ENCODE measurements at places on chromosomes 1 and 21.

DNA sequence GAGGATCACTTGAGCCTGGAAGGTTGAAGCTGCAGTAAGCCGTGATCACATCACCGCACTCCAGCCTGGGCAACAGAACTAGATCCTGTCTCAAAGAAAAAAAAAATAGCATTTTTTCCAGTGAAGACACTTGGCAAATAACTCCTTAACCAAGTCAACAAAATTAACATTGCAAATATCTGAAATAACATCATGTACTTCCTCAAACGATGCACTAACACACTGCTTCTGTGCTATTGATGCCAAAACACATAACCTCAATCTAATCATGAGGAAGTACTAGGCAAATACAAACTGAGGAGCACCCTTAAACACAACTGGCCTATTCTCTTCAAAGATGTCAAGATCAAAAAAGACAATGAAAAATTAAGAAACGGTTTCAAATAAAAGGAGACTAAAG, 32.3 kb downstream of the PABPC4 start:
- no peak for DNase-seq

DNA sequence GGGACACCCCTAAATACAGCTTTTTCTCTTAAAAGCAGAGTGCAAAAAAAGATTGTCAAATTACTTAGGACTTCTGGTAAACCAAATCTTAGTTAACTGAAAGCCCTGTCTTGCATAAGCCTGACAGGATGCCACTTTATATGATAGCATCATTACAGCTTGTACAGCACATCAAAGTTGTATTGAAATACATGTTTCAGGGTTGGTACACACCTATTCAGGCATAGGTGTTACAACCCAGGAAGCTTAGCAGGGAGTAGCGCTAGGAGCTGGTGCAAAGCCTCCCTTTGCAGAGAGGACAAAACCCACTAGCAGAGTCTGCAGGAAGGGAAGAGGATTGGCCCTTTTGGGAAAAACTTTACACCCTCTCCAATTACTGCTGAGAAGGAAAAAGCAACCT, 258.9 kb upstream of the SGIP1 start:
- DNase-seq: no peak

DNA sequence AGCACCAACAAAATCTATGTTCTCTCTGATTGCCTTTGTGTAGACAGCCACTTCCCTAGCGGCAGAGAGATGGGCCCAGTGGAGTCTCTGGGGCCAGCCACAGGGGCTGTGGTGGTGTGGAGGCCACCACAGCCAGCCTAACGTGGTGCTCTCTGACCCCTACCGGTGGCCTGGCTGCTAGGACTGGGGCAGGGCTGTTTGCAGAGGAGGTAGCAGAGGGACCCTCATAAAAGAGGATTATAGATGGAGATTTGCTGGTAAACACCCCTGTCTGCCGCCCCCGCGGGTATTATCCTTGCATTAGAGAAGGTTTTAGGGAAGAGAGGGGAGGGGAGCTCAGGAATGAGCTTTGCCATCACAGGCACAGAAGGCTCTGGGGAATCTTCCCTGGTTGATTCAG, 310.3 kb upstream of the VAMP3 start:
- no peak for DNase-seq

DNA sequence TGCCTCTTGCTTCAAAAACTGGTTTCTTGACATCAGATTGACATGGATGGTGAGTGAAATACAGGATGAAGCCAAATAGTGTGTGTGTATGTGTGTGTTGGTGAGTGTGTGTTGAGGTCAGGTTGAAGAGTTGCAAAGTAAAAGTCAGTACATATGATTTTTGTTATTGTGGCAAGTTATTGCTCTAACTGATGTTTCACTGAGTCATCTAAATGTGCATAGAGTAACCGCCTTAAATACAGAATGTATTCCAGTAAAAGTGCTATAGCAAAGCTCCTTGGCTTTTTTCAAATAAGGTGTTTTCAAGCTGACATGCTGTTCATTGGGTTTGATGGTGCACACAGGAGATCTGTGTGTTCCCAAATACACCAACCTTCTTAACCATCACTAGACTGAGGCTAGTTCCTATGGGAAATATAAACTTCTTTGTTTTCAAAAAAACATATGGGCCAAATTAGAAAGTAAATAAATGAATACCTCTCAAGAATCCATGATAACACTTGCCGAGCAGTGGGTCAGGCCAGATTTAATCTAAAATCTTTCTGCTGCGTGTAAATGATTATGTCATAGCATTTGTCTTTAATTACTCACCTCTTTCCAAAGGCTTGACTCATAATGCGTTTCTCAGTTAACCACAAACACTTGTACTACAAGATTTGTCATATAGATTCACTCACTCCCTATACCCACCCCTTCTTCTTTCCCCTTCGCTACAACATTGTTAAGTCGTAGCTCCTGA, 151.1 kb downstream of the LYPLAL1 start:
- no peak for DNase-seq

DNA sequence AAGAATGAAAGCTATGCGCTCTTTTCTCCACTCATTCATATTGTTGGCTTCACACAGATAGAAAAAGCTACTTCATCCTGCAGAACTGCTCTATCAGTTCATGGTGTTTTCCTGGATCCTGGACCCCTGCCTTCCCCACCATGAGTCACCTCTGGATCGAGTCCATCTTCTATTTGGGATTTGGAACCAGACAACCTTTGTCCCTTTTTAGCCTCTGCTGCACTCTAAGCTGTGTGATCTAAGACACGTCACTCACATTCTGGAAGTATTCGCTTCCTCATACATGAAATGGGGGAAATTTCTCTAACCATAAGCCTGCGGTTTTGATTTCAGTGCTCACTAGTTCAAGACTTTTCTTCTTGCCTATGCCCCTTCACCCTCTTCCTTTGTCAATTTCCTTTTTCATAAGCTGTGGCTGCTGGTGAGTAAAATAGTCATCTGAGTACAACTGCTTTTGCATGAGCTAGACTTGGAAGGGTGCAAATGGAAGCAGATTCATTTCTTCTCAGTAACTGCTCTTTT, 14.1 kb upstream of the DEGS1 start:
- DNase-seq: no peak

- DNase-seq: no peak
Measured at GRCh38 chr1:104702731-104703130, 953.0 kb downstream of the AMY1C start.

DNA sequence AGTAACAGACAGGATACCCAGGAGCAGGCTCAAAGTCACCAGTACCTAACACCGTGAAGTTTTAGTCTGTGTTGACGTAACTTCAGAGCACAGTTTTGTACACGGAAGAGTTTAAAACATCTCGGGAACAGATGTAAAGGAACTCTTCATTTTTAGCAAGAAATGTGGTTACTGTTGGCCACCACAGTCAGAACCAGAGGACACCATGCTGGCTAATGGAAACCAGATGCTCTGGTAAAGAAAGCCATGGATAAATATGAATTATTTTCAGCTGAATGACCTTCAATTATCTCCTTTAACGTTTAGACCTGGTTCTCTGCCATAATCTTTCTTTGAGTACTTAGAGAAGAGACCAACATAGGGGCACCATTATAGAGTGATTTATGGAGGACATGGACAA, 115.9 kb downstream of the NTMT2 start:
- peak; percentile 91 for DNase-seq

DNA sequence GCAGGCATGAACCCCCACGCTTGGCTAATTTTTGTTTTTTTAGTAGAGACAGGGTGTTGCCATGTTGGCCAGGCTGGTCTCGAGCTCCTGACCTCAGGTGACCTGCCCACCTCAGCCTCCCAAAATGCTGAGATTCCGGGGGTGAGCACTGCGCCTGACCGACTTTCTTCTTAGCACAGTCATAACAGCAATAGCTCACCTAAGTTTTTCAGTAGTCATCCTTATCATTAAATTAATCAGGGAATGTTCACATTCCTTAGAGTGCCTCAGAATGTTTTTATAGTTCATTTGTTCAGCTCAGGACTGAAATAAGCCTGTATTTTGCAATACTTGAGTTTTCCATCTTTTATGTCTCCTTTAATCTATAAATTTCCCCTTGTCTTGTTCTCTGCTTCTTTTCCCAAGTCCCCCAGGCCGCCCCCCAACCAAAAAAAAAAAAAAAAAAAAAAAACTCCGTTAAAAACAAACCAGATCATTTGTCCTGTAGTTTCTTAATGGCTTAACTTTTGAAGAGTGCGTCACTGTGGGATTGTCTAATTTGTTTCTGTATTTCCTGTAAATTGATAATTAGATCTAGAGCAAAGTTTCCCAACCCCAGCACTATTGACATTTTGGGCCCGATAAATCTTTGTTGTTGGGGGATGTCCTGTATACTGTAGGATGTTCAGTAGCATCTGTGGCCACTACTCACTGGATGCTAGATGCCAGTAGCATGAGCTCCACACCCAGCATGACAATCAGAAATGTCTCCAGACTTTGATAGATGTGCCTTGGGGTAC, 120.7 kb downstream of the ITSN1 start:
- DNase-seq: no peak

- DNase-seq: no peak
Measured at GRCh38 chr1:221832151-221832550, 90.3 kb upstream of the DUSP10 start.

GRCh38 chr1:166322470-166322869, 155.7 kb upstream of the FAM78B start:
- no peak for DNase-seq

DNA sequence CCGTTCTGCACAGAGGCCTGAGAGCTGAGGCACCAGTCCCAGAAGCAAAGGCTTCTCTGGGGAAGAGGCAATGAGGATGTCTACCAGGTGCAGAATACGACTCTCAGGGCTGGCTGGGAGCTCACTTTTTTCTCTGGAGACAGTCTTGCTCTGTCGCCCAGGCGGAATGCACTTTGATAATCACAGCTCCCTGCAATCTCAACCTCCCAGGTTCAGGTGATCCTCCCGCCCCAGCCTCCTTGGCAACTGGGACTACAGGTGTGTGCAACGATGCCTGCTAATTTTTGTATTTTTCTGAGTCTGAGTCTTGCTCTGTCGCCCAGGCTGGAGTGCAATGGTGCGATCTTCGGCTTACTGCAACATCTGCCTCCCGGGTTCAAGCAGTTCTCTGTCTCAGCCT, 17.6 kb downstream of the NADK start:
- DNase-seq: no peak

Measured in NCI-H446 (cell line).